Stimulated activated CD4-positive, alpha-beta T cell treated with anti-CD3 and anti-CD28 coated beads, Interleukin-12 subunit alpha, Interleukin-12 subunit beta, amount 100 ng/mL, for 48 hours (primary cell): ENCODE measurements at places on chromosomes 11 and 22.

GRCh38 chr22:37971475-37972434, 12.6 kb downstream of the SOX10 start:
- no peak for DNase-seq

DNA sequence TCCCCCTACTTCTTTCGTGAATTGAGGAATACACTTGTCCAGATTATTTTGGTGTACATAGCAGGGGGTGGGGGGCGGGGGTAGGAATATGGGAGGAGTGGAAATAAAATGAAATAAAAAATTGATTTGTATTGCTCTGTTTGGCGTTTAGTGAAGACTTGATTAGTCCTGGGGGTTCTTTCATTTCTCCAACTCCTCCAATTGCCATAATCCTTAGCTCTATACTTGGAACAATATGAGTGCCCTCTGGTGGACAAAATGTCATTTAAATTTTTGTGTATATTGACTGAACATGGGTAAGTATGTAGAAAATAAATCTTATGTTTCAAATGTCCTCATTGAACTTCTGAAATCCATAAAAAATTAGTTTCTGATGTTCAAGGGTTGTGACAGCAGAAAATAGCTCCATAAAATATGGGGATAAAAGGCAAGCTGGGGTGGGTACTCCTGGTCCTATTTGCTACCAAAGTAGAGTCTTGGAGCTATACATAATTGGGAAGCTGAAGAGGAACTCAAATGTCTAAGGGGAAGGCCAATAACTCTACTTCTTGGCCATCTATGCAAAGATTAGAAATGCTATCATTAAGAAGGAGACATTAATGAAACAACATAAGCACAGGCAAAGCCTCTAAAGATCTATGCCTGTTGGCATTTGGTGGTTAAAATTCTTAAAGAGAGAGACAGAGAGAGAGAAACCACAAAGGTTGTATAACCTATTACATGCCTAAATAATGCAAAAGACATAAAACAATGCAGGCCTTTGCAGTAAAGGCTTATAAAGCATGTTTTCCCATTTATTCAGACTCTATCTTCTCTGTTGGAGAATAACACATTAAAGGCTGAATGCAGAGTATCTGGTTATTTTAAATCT, 421.6 kb downstream of the METTL15 start:
- DNase-seq: no peak

DNA sequence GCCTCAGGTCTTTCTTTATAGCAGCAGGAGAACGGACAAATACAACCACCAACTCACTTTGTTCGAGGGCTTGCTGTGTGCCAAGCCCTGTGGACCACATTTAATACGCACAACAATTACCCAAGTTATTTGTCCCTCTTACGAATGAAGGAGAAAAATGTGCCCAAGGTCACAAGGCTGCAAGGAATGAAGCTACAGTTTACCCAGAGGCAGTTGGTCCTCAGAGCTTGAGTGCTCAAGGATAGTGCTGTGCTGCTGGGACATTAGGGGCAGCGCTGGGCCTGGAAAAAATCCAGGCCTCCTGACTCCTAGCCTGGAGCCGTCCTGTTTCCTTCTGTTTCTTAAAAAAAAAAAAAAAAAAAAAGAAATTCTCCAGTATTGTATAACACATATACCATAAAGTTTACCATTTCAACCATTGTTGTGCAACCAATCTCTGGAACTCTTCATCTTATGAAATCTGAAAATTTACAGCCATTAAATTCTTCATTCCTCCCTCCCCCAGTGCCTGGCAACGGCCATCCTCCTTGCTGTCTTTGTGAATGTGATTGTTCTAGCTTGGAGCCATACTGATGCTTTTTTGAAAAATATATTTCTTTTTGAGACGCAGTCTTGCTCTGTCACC, 1.0 kb upstream of the C11orf86 start:
- DNase-seq: no peak

- DNase-seq: no peak
These were observed 42.3 kb upstream of the RBX1 start for GRCh38 chr22:40908895-40909294.

DNA sequence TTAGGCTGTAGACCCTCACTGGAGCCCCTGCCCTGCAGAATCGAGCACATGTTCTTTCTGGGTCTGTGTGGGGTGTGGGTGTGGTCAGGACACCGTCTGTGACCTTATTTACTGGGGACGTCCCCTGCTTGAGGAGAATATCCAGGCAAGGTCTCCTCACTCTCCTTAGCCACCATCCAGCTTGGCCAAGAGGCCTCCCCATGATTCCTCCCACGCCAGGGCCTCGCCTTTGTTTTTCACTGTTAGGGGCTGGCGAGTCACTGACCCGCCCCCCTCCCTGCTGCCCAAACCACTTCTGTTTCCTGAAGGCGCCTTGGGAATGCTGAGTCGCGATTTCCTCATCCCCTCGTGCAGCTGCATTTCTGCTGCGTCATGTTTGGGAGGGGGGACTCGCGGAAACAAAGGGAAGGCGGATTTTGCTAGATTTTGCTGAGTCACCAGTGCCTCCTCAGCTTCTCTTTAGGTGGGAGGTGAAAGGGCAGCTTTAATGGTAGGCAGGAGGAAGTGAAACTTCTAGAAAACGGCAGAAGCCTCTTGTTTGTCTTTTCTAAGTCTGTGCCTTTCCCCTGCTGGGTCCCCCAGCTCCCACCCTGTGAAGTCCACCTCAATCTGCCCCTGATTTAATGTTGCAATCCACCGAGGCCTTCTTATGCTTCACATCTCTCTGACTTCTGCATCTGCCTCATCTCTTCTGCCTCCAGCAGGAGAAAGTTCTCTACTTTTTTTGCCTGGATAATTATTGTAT, 4.0 kb upstream of the HMOX1 start:
- DNase-seq: no peak

- no peak for DNase-seq
These were observed 19.9 kb downstream of the KDM2A start for GRCh38 chr11:67138922-67139321.

- DNase-seq: no peak
These were observed 23.0 kb downstream of the LMO2 start for GRCh38 chr11:33868647-33869461.

DNA sequence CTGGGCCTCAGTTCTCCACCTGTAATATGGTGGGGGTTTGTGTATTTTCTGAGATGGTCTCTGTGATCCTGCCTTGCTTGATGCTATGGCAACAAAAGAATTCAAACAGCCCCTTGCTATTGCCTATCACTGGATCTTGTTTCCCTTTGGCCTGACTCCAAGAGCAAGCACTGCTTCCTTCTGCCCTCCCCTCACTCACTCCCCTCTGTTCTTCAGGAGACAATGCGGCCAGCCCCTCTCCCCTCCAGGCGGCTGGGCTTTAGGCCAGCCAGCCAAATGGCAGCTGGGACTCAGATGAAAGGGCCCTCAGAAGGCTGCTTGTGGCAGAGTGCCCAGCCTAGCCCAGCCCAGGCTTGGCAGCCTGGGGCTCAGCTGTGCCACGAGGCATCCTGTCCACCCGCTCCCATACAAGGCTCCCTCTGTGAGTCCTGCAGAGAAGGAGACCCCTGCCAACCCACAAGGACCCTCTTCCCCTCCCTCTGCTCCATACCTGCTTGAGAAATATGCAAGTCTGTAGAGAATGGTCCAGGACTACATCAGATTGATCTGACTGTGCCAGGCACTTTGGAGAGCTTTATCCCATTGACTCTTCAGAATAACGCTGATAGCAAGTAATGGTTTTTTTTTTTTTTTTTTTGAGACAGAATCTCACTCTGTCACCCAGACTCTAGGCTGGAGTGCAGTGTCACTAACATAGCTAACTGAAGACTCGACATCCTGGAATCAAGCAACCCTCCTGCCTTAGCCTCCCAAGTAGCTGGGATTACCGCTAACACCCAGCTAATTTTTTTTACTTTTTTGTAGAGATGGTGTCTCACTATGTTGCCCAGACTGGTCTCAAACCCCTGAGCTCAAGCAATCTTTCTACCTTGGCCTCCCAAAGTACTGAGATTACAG, 7.6 kb upstream of the KCTD14 start:
- DNase-seq: no peak

DNA sequence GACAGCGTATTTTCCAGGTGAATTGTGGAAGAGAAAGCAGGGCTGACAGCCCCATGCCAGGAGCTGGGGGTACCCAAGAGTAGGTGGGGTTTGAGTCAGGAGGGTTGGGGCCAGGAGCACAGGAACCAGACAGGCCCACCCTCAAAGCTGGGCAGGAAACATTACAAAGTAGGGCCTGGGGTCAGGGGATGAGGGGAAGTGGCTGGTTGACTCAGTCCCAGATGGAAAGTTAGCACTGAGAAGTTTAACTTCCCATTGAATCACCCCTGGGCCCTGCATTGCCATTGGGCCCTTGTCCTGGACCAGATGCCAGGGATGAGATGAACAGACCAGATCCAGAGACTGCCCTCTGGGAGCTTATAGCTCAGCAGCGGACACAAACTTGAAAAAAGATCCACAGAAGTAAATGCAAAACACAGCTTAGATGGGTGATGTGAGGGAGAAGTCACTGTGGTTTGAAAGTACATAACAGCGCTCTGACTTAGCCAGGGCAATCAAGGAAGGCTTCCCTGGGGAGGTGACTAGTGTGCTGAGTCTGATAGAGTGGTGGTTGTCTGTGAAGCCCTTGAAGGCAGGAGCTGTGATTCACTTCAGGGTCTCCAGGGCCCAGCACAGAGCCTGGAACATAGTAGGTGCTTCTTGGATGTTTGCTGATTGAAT, 2.2 kb downstream of the MAFF start:
- DNase-seq: no peak

DNA sequence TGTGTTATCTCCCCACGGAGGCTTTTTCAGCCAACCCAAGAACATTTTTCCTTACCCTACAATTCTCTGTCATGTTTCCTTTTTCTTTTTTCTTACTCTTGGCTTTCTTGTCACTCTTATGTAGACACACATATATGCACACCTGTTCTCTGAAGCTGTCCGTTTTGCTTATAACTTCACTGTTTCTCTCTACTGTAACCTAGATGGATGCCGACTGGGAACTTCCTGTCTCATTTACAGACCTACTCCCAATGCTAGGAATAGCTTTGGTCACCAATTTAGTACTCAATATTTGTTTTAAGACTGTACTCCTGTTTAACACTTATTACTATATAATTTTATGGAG, 9.9 kb upstream of the CASP12 start:
- DNase-seq: no peak

- no peak for DNase-seq
These were observed 1.2 kb downstream of the FIBP start for GRCh38 chr11:65886826-65887722.

- DNase-seq: no peak
These were observed 1.2 kb downstream of the OR6T1 start for GRCh38 chr11:123942413-123942812.

DNA sequence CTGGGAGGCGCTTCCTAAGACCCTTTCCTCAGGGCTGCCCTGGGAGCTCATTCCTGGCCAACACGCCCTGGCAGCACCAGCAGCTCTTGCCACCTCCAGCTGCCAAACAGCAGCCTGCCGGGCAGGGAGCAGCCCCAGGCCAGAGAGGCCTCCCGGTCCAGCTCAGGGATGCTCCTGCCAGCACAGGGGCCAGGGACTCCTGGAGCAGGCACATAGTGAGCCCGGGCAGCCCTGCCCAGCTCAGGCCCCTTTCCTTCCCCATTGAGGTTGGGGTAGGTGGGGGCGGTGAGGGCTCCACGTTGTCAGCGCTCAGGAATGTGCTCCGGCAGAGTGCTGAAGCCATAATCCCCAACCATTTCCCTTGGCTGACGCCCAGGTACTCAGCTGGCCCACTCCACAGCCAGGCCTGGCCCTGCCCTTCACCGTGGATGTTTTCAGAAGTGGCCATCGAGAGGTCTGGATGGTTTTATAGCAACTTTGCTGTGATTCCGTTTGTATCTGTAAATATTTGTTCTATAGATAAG, 7.6 kb downstream of the SLC39A13 start:
- DNase-seq: no peak

- no peak for DNase-seq
These were observed 23.8 kb downstream of the TEAD1 start for GRCh38 chr11:12698048-12698447.

DNA sequence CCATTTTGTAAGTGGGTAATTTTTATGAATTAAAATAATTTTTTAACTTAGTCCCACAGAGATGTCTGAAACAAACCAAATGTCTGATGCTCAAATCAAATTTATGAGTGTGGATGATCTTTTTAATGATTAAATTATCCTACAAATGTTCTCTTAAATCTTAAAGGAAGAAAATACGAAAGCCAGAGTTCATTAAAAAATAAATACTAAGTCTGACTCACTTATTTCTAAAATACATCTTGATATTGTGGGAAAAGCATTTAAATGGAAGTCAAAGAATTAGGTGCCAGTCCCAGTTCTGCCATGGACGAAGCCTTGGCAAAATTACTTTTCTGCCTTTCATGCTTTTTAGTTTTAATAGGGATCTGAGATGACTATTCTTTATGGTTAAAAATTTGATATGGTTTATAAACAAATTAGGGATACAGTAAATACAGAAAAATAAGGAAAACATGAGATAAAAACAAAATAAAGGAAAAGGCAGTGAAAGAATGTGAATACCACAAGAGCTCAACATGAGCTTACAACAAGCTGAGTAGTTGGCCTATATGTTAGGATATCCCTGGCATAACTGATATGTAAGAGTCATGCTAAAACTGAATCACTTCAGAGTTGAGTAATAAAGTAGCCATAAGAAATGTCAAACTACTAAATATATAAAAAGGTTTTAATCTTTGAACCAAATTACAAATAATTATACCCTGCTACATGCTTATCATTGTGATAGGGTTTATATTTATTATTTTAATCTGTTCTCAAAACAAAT, 9.2 kb downstream of the CCDC34 start:
- no peak for DNase-seq

DNA sequence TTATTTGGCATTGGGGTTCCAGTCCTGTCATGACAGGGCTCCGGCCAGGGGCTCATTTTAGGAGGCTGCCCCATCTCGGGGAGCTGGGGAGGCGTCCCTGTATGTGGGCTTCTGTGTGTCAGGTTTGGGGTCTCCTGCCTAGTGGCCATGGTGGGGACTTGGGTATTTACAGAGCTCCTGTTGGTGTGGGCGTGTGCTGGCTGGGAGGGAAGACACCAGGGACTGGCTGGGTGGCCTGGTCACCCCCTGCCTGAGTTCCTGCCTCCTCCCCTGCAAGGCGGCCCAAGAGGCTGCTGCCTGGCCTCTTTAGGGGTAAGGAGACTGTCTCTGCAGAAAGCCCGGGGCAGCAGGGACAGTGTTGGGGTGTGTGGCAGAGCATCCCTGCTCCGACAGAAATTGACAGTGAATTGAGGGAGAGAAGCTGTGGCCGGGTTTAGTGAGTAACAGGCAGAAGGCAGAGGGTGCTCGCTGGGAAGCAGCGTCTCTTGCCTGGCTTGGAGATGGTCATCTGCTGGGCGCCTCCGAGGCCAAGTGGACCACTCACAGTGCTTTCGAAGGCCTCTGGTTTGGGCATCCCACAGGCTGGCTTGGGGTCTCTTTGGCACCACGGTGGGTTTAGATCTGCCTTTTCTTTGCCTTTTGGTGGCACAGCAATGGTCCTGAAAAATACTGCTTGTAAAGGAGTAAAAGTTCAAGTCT, 40.3 kb upstream of the GRAMD4 start:
- DNase-seq: no peak

- DNase-seq: no peak
These were observed 28.2 kb downstream of the ARL14EP start for GRCh38 chr11:30351061-30351460.

GRCh38 chr11:101582989-101583250, 887 bp downstream of the TRPC6 start:
- no peak for DNase-seq

- DNase-seq: no peak
These were observed 4.9 kb upstream of the ZBED4 start for GRCh38 chr22:49848690-49849160.
